ENCODE measurements at places on chromosomes 4 and X. TPM values are rescaled to one million over a fixed set of nuclear protein-coding genes. Genes with fewer than 3 reads are reported as not detected.
A peak's percentile ranks its signal among the peaks of the same experiment; 100 is the strongest.

The RGS12 gene
- total RNA-seq, result 25.2 TPM

The NOX1 gene
- total RNA-seq, result not detected

The SLIT2 gene
- 57.1 TPM for total RNA-seq

The MED28 gene
- total RNA-seq, result 38.2 TPM

The PRDM8 gene
- total RNA-seq, result 1.7 TPM

The TCEAL6 gene
- total RNA-seq, result not detected

The HMX1 gene
- total RNA-seq, result not detected

The SPANXN3 gene
- not detected for total RNA-seq

The SCRG1 gene
- total RNA-seq, result 0.14 TPM

The ANK2 gene
- total RNA-seq, result 57.1 TPM

The ZNF182 gene
- 2.5 TPM for total RNA-seq

The ATOH1 gene
- not detected for total RNA-seq

The DOK7 gene
- 1.7 TPM for total RNA-seq

The PPID gene
- total RNA-seq, result 21.1 TPM

The TLR7 gene
- 3.3 TPM for total RNA-seq

The GABRQ gene
- total RNA-seq, result 3.3 TPM

The NXF2 gene
- total RNA-seq, result not detected

The GPR173 gene
- 2.5 TPM for total RNA-seq

The KIT gene
- 2.1 TPM for total RNA-seq

GRCh38 chr4:19936476-19936875 lies 315.2 kb upstream of the SLIT2 start:
- no peaks in the 10 kb centered on the region for H3K36me3 ChIP-seq
- no peaks in the 10 kb centered on the region for H3K4me1 ChIP-seq
- no peaks in the 10 kb centered on the region for H3K27me3 ChIP-seq
- H3K4me3 ChIP-seq, result no peak overlapping the region
- no peak overlapping the region for H3K27ac ChIP-seq
- no peak for DNase-seq

DNA sequence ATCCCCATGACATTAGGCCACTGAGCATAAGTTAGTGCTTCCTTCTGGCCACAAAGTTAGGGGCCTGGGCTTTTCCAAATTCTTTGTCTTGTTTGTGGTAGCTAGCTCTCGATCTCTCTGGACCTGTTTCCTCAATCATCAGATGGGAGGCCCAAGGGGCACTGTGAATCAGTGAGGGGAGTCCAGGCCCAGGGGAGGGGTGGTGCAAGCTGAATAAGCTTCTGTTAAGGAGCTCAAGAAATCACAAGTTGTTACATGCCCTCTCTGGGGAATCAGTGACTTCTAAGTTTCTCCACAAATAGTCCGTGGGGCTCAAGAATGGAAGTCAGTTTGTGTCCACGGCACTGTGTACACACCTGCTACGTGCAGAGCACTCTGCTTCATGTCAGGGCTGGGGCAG lies 15.1 kb downstream of the AWAT2 start:
- H3K4me3 ChIP-seq, result no peak overlapping the region
- no peak for DNase-seq
- no peaks in the 10 kb centered on the region for H3K4me1 ChIP-seq
- H3K27me3 ChIP-seq, result peaks cover 10% of the 10 kb centered on the region

DNA sequence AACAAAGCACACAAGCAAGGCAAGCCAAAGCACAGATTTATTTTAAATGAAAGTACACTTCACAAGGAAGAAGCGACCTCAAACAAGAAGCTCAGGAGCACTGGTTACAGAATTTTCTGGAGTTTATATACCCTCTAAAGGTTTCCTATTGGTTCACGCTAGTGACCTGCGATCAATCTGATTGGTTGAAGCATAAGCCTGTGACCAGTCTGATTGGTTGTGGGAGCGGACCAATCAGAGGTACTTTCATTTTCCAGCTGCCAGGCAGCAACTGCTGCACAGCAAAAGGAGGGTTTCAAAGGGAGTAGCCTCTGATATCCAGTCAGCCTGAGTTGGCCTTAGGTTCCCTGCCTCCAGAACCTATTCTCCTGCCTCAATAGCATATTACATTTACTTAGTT lies 4.6 kb upstream of the AREG start:
- H3K4me1 ChIP-seq, result peaks cover 7% of the 10 kb centered on the region
- no peak for DNase-seq
- no peak overlapping the region for H3K27ac ChIP-seq
- H3K36me3 ChIP-seq, result no peaks in the 10 kb centered on the region
- H3K4me3 ChIP-seq, result no peak overlapping the region

GRCh38 chr4:10283761-10284160 lies 167.2 kb upstream of the WDR1 start:
- DNase-seq, result no peak
- no peak overlapping the region for H3K27ac ChIP-seq
- no peaks in the 10 kb centered on the region for H3K36me3 ChIP-seq
- no peak overlapping the region for H3K4me3 ChIP-seq
- H3K27me3 ChIP-seq, result no peaks in the 10 kb centered on the region

- no peak for DNase-seq
- no peak within 1 kb of the TSS for H3K4me3 ChIP-seq
- peaks cover 9% of the 10 kb centered on the region for H3K27me3 ChIP-seq
- H3K27ac ChIP-seq, result peak within 1 kb of the TSS; percentile 88
- H3K4me1 ChIP-seq, result no peaks in the 10 kb centered on the region
- no peaks in the 10 kb centered on the region for H3K36me3 ChIP-seq
These were observed at the start of gene KLHL15 for GRCh38 chrX:24027086-24027485. TSS of gene KLHL15 (minus strand) at chrX:24027186. CDS start at chrX:24006693, 20,493 bp downstream.

DNA sequence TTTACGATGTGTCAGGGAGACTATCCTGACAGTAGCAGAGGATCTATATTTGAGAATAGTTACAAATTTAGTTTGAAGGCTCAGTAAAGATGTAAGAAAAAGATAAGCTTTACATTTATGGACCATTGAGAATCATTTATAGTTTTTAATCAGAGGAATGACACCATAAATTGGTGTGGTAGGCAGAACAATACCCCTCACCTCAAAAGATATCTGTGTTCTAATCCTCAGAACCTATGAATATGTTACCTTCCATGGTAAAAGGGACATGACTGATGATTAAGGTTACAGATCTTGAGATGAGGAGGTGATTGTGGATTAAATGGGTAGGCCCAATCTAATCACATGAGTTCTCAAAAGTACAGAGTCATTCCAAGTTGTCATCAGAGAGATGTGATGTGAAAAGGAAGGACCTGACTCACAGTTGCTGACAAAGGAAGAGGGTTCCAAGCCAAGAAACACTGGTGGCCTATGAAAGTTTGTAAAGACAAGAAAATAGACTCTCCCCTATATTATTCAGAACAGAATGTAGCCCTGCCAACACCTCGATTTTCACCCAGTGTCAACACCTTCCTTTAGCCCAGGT lies 27.0 kb downstream of the EREG start:
- H3K27ac ChIP-seq, result no peak overlapping the region
- no peak for DNase-seq
- H3K36me3 ChIP-seq, result no peaks in the 10 kb centered on the region
- no peaks in the 10 kb centered on the region for H3K27me3 ChIP-seq
- no peaks in the 10 kb centered on the region for H3K4me1 ChIP-seq

DNA sequence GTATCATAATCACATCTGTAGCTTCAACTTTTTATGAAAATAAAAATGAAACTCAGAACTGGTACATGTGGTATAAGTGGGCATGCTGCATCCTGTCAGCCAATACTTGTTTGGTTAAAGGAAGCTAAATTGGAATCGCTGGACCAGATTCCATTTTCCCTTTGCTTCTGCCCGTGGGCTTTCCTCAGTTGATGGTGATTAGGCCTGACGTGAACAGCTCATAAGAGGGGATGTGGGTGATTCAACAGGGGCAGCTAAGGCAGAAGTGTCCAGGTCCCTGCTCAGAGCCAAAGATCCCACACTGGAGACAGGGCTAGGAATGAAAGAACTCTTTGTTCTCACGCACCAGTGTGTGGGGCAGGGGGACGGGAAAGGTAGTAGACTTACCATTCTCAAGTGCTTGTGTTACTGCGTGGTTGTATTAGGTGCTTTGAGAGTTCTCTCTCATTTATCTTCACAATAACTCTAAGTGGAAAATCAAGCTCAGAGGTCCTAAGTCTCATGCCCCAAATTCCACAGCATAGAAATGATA lies 63.2 kb upstream of the GUCY1A1 start:
- H3K4me3 ChIP-seq, result no peak overlapping the region
- H3K27me3 ChIP-seq, result no peaks in the 10 kb centered on the region
- no peak for DNase-seq
- no peaks in the 10 kb centered on the region for H3K4me1 ChIP-seq
- H3K27ac ChIP-seq, result no peak overlapping the region

GRCh38 chr4:39713691-39714090 lies 15.8 kb downstream of the UBE2K start:
- H3K36me3 ChIP-seq, result no peaks in the 10 kb centered on the region
- no peak overlapping the region for H3K27ac ChIP-seq

- H3K4me3 ChIP-seq, result no peak overlapping the region
- H3K4me1 ChIP-seq, result no peaks in the 10 kb centered on the region
- no peak overlapping the region for H3K27ac ChIP-seq
- DNase-seq, result no peak
These were observed 18.7 kb downstream of the SGMS2 start for GRCh38 chr4:107843391-107843790.

GRCh38 chr4:107989537-107990386 lies at the start of gene HADH:
TSS of gene HADH (plus strand) at chr4:107989889. CDS start at chr4:107989933, 44 bp downstream.
- no peaks in the 10 kb centered on the region for H3K36me3 ChIP-seq
- H3K27ac ChIP-seq, result peak within 1 kb of the TSS; percentile 92
- DNase-seq, result peak; percentile 96
- no peaks in the 10 kb centered on the region for H3K27me3 ChIP-seq
- peaks cover 23% of the 10 kb centered on the region for H3K4me1 ChIP-seq

- no peaks in the 10 kb centered on the region for H3K36me3 ChIP-seq
- H3K4me3 ChIP-seq, result no peak overlapping the region
- no peaks in the 10 kb centered on the region for H3K4me1 ChIP-seq
- H3K27me3 ChIP-seq, result no peaks in the 10 kb centered on the region
- no peak overlapping the region for H3K27ac ChIP-seq
These were observed 334.6 kb downstream of the PCDH10 start for GRCh38 chr4:133483600-133484246.

DNA sequence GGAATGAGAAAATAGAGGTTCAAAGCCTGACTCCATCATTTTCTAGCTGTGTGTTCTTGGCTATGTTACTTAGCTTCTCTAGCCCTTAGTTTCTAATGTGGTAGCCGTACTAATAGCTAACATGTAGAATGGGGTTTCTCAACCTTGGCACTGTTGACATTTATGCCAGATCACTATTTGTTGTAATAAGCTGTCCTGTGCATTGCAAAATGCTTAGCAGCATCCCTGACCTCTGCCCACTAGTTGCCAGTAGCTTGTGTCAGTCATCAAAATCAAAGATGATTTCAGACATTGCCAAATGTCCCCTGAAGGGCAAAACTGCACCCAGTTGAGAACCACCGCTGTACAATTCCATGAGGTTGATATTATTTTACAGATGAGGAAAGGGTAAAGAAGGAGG lies 18.3 kb upstream of the ADAMTS3 start:
- no peaks in the 10 kb centered on the region for H3K27me3 ChIP-seq
- no peak overlapping the region for H3K27ac ChIP-seq
- H3K4me3 ChIP-seq, result no peak overlapping the region
- no peaks in the 10 kb centered on the region for H3K36me3 ChIP-seq
- no peak for DNase-seq

DNA sequence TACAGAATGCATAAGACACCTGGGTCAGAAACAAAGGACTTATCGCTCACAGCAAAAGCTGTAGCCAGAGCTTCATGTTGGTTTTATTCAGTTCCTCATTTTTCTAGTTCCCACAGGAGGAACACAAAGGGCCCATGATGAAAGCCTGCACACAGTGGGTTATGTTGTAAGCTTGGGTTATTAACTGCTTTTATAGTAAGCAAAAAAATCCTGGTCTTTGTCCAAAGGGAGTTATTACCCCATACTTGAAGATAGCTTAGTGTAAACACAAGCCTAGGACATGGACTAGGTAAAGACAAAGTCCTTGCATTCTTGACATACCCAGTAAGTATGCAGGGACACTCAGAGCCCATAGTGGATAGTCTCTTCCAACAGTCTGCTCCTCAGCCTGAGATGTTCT lies 11.7 kb downstream of the BBS12 start:
- no peak overlapping the region for H3K27ac ChIP-seq
- H3K4me3 ChIP-seq, result no peak overlapping the region
- no peaks in the 10 kb centered on the region for H3K4me1 ChIP-seq
- DNase-seq, result no peak
- H3K36me3 ChIP-seq, result peaks cover 9% of the 10 kb centered on the region

DNA sequence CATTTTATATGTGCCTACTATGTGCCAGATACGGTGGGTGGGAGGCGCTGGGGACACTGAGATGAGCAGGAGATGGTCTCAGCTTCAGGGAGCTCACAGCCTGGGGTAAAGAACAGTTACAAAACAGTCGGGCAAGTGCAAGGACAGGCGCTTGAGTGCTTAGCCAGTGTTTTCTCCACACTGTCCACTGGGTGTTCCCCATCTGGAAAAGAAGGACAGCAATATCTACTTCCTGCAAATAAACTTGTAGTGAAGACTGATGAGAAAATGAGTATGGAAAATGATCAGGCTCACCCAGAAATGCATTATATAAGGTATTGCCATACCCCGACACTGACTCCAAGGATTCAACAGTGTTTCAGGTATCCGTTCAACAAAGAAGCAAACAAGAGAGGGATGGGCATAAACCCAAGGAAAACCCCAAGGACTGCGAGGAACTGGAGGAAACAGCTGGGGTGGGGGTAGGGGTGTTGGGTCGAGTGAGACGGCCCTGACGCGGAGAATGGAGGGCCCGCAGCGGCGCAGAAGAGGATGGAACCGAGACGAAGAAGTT lies 835 bp downstream of the TMEM185A start:
- peak overlapping the region; percentile 30 for H3K27ac ChIP-seq
- DNase-seq, result peak; percentile 52
- H3K27me3 ChIP-seq, result no peaks in the 10 kb centered on the region
- peaks cover 7% of the 10 kb centered on the region for H3K4me1 ChIP-seq
- H3K36me3 ChIP-seq, result no peaks in the 10 kb centered on the region
- peak overlapping the region; percentile 45 for H3K4me3 ChIP-seq

DNA sequence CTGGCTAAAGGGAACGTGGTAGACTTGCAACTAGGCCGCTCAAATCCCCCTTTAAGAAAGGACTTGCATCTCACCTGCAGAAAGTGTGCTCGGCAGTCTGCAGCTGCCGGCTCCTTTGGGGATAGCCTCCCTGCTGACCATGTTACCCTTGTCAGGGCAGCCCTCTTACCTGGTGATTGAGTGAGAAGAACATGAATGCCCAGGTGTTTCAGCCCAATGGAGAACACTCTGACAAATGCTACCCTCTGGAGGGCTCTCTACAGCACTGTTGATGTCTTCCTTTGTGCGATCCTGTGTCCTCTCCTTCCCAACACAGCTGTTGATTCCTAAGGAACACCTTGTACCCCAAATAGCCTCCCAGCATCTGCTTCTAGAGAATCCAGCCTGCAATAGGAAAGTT lies 178.7 kb upstream of the LDB2 start:
- H3K27ac ChIP-seq, result no peak overlapping the region
- no peak for DNase-seq
- no peaks in the 10 kb centered on the region for H3K27me3 ChIP-seq
- H3K4me1 ChIP-seq, result no peaks in the 10 kb centered on the region

DNA sequence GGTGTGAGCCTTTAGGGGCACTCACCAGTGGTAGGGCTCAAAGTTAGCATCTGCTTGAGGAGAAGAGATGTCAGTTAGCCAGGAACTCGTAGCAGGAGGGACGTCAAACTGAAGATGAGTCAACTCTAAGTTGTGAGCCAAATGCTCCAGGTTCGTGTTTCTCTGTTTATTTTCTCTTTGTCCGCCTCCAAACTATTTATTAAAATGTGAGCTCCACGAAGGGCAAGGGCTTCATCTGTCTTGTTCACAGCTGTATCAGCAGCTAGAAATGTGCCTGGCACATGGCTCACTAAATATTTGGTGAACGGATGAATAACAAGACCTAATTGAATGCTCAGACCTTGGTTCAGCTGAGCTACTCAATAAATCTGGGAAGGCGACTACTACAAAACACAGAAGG lies 248.9 kb downstream of the BCOR start:
- no peaks in the 10 kb centered on the region for H3K36me3 ChIP-seq
- H3K4me3 ChIP-seq, result no peak overlapping the region
- no peaks in the 10 kb centered on the region for H3K4me1 ChIP-seq
- DNase-seq, result no peak
- H3K27me3 ChIP-seq, result no peaks in the 10 kb centered on the region
